Umbilical cord (tissue), 2 donors: ENCODE measurements at places on chromosomes 5 and 9. TPM values are rescaled to one million over a fixed set of nuclear protein-coding genes. Genes with fewer than 3 reads are reported as not detected.

PCDHGA3 gene
- 2.2 TPM for total RNA-seq

PCDHGB7 gene
- 13.2 TPM for total RNA-seq

ASS1 gene
- total RNA-seq, result 95.3 TPM

GRCh38 chr5:123138774-123139173 lies 49.7 kb downstream of the PRDM6 start:
- no peak for DNase-seq

GRCh38 chr9:108396193-108396592 lies 459.6 kb downstream of the ACTL7B start:
- DNase-seq, result no peak

GRCh38 chr5:175809531-175810121 lies 61.8 kb upstream of the CPLX2 start:
- peak; percentile 67 for DNase-seq

DNA sequence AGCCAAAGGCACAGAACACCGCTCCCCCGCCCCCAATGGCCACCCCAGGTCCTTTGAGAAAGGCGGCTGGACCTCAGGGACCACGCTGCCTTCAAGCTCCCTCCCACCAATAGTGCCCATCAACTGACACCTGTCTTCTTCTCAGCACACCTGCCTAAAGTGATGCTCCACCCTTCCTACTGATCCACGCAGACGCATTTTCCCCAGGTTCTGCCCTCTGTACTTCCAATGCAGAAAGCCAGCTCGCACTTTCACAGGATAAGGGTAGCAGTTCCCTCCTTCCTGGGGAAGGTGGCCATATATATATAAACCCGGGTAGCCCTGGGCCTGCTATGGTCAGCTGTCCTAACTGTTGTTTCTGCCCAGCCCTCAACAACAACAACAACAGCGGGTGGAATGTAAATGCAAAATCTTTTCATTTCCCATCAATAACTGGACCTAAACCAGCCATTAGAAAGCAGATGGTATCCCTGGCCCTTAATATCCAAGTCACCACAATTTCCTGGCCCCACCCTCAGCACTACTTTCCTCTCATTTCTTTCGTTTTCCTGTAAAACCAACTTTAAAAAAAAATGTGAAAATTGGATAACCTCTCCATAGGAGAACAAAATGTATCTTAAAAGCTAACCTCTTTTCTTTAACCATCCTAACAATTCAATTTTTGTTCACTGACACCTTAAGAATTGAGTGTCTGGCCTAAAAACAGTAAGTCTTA lies 1.7 kb downstream of the GOLM1 start:
- DNase-seq, result no peak

HRCT1 gene
- total RNA-seq, result 13.7 TPM

SAP30L gene
- 26.7 TPM for total RNA-seq

- DNase-seq, result peak; percentile 50
These were observed 7.9 kb downstream of the SLC6A3 start for GRCh38 chr5:1437226-1437829.

- DNase-seq, result no peak
These were observed 372.0 kb downstream of the CDH9 start for GRCh38 chr5:26666371-26666770.

GRCh38 chr9:128124873-128125579 lies 2.5 kb downstream of the PTGES2 start:
- DNase-seq, result no peak

DNA sequence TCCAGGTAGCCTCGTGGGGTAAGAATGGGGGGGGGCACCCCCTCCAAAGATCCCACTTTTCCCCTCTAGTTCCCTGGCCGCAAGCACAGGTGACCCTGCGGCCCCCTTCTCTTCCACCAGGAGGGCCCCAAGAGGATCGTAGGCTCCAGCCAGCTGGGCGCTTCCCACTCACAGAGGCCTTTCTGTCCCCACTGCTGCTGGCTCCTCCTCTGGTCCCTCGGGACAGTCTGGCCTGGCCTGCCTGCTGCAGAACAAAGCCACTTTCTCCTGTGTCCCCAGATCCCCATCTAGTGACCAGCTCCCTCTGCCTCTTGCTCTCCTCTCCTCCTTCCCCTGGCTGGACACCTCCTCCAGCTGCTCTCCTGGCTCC lies 534 bp upstream of the SAPCD2 start:
- DNase-seq, result peak; percentile 42

NEUROG1 gene
- not detected for total RNA-seq

DNA sequence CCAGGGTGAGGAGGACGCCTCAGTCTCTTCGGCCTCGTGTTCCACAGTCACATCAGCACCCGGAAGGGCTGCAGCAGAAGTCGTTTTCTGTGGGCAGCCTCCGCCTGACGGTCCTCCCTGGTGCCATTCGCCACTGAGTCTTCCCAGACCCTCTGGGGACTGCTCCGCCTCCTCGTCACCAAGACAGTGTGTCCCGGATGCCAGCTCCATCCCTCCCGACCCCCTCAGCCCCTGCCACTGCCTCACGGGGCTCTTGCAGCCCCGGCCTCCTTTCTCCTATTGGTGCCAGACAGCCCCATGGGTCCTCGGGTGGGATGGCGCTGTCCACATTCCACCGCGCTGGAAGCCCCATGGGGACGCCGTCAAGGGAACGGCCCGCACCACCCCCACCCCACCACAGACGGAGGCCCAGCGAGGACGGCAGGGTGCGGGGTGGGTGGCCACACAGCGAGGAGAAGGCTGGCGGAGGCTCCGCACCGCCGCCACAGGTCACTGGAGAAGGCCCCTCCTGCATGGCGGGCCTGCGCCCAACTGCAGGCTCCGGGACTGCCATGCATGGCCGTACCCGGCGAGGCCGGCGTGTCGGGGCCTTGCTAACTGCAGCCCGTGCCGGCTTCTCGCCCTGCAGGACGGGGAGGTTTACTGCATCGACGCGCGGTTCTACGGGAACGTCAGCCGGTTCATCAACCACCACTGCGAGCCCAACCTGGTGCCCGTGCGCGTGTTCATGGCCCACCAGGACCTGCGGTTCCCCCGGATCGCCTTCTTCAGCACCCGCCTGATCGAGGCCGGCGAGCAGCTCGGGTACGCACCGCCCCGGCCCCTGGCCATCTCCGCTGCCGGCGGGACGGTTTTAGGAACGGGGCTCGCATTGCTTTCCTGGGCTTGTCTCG lies 43.6 kb upstream of the CACNA1B start:
- no peak for DNase-seq

DNA sequence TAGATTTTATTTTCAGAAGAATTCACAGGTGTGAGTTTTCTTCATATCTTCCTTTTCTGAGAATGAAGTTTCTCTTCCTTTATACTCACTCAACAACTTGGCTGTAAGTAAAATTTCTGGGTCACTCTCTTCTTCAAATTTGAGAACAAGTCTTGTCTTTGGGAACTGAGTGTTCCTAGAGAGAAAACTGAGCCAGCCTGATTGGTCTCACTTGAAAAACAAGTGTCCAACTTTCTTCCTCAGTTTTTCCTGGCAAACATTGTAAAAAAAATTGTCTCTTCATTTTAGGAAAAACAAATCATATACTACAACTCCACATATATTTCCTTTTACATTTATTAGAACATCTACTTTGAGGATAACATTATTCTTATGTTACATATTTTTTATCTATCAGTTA lies 156.1 kb upstream of the GHR start:
- no peak for DNase-seq

DNA sequence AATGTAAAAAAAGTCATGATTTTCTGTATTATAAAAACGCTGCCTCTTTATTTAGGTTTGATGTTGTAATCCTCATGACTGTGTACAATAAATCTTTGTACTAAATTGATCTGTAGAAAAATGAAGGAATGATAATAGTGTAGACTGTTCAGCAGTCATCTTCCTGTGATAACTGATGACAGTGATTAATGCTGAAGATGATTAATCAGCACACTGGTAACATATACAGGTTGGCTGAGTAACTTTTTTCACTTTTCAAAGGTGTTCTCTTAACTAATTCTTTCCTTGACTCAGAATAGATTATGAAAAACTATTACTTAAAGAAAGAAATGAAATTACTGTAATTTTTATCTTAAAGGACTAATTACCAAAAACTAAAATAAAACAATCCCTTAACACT lies 122.5 kb downstream of the RFX3 start:
- DNase-seq, result no peak

DNA sequence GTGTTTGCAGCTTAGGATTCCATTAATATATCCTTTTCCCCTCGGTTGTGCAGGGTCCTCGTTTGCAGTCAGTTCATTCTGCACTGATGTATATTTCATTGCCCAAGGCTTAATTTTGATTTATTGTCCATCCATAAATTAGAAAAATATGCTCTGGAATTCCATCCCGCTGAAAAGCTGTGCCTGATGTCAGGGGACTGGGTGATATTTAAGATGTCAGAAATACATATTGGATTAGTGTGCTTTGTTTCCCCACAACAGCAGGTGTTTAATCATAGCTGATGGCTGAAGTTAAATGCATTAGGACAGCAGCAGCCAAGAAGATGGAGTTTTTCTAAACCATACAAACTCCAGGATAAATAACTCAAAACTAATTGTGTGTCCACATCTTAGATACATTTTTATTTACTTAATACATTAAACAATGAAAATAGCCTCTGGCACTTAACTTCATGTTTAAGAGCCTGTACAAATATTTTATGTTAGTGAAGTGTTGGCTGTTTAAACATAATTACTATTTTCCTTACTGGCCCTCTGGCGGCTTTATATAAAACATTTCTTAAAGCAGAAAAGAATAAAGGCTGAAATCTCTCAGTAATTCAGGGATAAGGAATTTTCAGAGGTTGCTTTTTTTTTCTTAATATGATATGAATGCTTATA lies 170.4 kb upstream of the TBCA start:
- DNase-seq, result no peak

GRCh38 chr9:135401218-135401617 lies 78.4 kb upstream of the PPP1R26 start:
- no peak for DNase-seq

OR1N1 gene
- 1.2 TPM for total RNA-seq

DNA sequence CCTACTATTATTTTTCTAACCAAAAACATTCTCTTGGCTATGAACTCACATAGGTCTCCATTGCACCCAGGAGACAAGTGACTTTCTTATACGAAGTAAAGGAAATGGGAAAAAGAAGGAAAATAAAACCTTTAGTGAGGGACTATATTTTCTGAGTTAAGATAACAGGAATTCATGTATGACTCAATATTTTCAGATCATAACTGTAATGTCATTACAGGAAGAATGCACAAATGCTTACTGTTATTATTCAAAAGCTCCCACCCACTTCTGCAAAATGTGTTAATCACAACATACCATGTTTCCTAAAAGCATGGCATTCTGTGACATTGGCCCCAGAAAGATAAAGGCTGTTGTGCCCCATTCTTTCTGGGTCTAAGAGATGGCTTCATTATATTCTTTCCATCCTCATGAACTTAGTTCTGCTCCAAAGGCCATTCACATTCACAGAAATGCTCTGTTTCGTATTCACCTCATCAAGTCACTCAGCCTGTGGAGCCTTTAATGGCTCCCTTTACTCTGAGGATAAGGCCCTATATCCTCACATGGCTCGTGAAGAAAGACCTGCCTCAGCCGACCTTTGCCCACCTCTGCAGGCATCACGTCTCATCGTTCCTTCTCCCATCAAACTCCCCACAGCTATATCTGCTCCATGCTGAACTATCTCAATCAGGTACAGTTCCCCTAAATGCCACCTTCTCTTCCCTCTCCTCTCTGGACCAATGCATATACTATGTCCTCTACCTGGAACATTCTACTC lies 77.0 kb downstream of the ABCA1 start:
- DNase-seq, result no peak

DNA sequence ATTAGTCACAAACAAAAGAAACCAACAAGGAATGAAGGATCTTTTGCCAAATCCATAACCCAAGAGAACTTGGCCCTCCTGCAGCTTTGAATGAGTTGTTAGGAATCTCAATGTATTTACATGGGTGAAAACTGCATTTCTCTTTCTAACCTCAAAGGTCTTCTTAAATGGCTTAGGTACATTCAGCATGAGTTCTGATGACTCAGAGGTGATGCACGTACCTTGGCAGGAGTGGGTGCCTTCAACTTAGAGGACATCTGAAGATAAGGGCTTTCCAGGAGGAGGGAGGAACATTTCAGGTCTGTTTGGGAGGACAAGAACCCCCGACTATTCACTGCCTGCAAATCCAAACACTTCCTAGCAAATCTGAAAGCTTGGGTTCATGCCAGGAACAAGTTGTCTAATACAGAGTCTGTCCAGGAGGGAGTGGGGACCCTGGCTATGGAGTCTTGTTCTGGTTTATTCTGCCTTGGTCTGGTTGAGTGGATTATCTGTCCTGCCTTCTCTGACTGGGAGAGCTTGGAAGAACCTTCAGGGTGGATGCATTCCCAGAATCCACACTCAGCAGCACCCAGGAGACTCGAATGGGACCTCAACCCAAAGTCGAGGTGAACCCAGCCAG lies 65.7 kb downstream of the IRX2 start:
- DNase-seq, result no peak
